ENCODE measurements at places on chromosomes 3 and 15. TPM values are rescaled to one million over a fixed set of nuclear protein-coding genes. Genes with fewer than 3 reads are reported as not detected.

- no peak for DNase-seq
These were observed 24.8 kb upstream of the VGLL4 start for GRCh38 chr3:11668243-11669235.

DNA sequence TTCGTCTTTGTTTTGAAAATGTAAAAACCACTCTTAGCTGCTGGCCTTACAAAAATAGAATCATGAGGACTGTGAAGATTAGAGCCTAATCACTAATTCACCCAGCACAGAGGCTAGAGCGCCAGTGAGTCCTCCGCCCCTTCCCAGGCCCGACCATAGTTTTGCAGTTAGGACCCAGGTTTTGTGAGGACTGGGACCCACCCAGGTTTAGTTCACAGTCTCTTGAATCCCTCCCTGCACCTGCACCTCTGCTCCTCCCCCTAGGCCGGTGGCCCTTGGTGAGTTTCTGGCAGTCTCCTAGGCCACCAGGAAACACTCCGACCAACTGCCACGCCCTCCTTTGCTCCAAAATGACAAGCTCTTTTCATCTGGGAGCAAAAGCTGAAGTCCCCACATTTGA is 136.0 kb upstream of the CCDC54 start:
- DNase-seq: no peak

GRCh38 chr3:129003578-129004112 is 2.5 kb downstream of the EFCC1 start:
- DNase-seq: no peak

DNA sequence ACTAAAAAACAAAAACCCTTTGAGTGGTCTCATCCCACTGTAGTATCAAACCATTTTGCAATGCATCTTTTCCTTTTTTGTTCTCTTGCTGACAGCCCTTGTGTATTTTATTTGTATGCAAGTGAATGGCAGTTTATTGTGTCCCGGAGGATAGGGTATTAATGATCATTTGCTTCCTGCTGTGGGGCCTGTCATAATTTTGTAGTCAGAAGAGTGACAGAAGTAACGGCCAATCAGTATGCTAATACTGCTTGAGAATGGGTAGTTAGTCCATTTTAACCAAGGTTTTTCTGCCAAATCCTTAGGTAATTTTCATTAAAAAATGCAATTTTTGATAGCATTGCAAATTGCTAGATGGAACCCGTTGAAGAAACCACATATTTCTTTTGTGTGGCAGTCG is 75.5 kb upstream of the PLSCR5 start:
- no peak for DNase-seq

HAPLN3 gene
- total RNA-seq: 4.4 TPM

CCDC174 gene
- 15.1 TPM for total RNA-seq
